H1 (cell line): ENCODE measurements at places on chromosomes 4 and X. TPM values are rescaled to one million over a fixed set of nuclear protein-coding genes. Genes with fewer than 3 reads are reported as not detected.

The PCYT1B gene
- 30.6 and 30.8 TPM in 2 replicates for total RNA-seq

The TECRL gene
- total RNA-seq: not detected in 2 replicates

The ARR3 gene
- total RNA-seq: not detected in 2 replicates

The HPGDS gene
- not detected in 2 replicates for total RNA-seq

The ACOX3 gene
- 9.9 and 10.2 TPM in 2 replicates for total RNA-seq

The CCNA2 gene
- 95.1 and 98.6 TPM in 2 replicates for total RNA-seq

The YTHDC1 gene
- total RNA-seq: 89.5 and 94.5 TPM in 2 replicates

The PLAC8 gene
- 0.80 and 1.1 TPM in 2 replicates for total RNA-seq

The CT45A6 gene
- total RNA-seq: not detected in 2 replicates

- no peak for DNase-seq
- no peaks in the 10 kb centered on the region for H3K36me3 ChIP-seq
- H3K27ac ChIP-seq: no peak overlapping the region
- no peaks in the 10 kb centered on the region for H3K4me1 ChIP-seq
Measured at GRCh38 chrX:65926095-65927019, 113.5 kb downstream of the VSIG4 start.

GRCh38 chrX:8726031-8726652 is 5.8 kb downstream of the ANOS1 start:
- H3K27ac ChIP-seq: no peak overlapping the region
- no peaks in the 10 kb centered on the region for H3K36me3 ChIP-seq
- H3K4me3 ChIP-seq: no peak overlapping the region
- DNase-seq: no peak

GRCh38 chrX:32397562-32398216 is 813.7 kb downstream of the DMD start:
- no peak for DNase-seq
- H3K4me1 ChIP-seq: no peaks in the 10 kb centered on the region
- no peak overlapping the region for H3K4me3 ChIP-seq
- no peak overlapping the region for H3K27ac ChIP-seq

- H3K27ac ChIP-seq: no peak overlapping the region
- DNase-seq: no peak
- H3K27me3 ChIP-seq: no peaks in the 10 kb centered on the region
- no peak overlapping the region for H3K4me3 ChIP-seq
- H3K4me1 ChIP-seq: no peaks in the 10 kb centered on the region
- H3K36me3 ChIP-seq: no peaks in the 10 kb centered on the region
Measured at GRCh38 chrX:121254336-121254735, 206.9 kb downstream of the GLUD2 start.

DNA sequence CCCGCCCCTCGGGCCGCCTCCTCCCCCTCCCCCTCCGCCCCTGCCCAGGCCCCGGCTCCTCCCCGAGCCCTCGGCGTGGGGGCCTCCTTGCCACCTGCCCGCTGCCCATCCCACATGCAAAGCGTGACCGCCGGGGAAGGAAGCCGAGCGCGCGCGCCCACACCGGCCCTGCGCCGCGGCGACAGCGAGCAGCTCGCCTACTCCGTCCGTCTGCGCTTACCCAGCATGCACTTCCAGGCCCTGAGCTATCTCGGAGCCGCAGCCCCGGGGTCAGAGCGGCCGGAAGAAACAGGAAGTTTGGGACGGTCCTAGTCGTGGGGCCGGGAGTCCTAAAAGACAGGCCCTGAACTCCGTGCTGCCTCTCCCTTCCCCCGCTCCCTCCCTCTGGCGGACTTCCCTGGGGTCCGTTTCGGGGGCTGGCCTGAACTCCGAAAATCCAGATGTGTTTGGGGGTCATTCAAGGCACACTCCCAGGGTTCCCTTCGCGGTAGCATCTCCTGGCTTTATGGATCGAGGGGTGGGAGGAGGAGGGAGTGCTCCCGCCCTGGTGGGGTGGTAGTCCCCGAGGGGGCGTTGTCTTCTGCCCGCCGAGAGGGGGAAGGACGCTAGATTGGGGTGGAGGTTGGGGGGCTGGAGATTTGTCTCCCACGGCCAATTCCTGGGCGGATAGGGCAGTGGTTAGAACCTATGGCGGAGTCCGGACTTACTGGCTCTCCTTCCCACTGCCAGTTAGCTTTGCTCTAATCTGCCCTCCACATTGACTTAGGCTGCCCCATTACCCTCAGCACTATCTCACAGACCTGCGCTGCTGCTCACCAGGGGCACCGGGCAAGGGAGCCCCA is 25.0 kb upstream of the BCORL1 start:
- no peak overlapping the region for H3K27ac ChIP-seq
- H3K36me3 ChIP-seq: no peaks in the 10 kb centered on the region
- H3K4me1 ChIP-seq: peaks cover 3% of the 10 kb centered on the region
- no peak for DNase-seq
- H3K27me3 ChIP-seq: peaks cover 71% of the 10 kb centered on the region
- peak overlapping the region; percentile 70 for H3K4me3 ChIP-seq

DNA sequence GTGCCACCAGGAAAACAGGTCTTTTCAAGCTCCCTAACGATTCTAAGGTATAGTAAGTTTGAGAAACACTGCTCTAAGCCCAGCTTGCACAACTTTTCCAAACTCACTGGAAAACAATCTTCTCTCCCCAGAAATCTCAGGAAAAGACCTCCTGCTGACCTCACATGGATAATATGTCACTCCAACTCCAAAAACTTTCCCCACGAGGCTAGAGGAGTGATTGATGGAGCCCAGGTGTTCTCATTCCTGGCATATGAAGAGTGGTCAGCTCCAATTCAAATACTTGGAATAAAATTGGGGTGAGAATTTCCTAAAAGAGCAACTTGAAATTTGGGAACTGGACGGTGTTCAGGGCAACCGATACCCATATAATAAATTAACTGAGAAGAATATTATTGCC is 299.9 kb downstream of the PPP4R3C start:
- no peaks in the 10 kb centered on the region for H3K36me3 ChIP-seq
- no peak overlapping the region for H3K4me3 ChIP-seq
- no peak overlapping the region for H3K27ac ChIP-seq
- no peaks in the 10 kb centered on the region for H3K27me3 ChIP-seq

DNA sequence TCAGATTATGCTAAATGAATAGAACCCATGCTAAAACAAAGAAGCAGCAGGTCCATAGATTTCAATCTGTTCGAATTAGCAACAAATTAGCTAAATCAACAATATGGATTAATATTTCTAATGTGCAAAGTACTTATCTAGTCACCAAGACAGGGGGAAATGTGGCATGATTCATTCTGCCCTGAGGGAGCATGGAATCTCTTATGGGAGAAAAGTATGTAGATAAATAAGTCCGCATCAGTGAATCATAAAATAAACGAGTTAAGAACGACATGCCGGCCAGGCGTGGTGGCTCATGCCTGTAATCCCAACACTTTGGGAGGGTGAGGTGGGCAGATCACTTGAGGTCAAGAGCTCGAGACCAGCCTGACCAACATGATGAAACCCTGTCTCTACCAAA is 102.1 kb downstream of the ANOS1 start:
- no peak overlapping the region for H3K4me3 ChIP-seq
- no peak overlapping the region for H3K27ac ChIP-seq
- no peak for DNase-seq
- no peaks in the 10 kb centered on the region; the same call in 1 of the 2 replicates for H3K4me1 ChIP-seq
- no peaks in the 10 kb centered on the region for H3K36me3 ChIP-seq

DNA sequence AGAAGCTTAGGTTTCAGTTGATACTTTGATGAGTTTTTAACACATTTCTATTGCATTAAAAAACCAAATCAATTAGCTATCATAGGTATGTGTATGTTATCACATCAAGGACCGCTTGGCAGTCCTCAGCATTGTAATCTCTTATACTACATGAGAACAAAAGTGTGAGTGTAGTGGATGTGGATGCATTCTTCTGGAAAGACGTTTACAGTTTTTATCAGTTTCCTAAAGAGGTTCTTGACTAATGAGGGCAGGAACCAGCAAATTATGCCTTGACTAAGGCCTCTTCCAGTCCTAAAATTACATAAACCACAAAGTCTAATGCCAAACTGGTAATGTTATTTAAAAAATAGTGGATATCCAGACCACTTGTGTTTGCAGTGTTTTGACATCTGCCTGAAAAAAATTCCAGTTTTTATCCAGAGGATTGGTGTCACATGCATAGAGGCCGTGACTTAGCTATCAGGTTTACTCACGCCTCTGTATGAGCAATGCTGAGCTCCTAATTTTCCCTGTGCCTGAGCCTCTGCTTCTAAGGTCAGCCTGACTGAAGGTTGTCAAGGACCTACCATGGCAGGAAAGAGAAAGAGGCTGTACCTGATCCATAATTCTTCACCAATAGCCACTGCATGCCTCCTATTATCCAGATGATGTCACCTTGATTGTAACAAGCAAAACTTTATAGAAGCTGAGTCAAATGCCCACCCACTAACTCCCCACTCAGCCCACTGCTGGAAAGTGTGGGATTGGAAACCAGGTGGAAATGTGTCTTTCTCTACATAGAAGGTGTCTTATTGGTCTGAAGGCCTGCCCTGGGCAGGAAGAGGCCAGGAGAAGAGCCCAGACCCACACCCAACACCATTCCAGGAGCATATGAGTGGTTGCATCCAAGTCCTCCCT is 68.7 kb downstream of the ENPP6 start:
- no peaks in the 10 kb centered on the region for H3K27me3 ChIP-seq
- H3K4me3 ChIP-seq: no peak overlapping the region
- no peaks in the 10 kb centered on the region for H3K4me1 ChIP-seq

- H3K27me3 ChIP-seq: no peaks in the 10 kb centered on the region
- H3K4me1 ChIP-seq: no peaks in the 10 kb centered on the region
- DNase-seq: no peak
- no peaks in the 10 kb centered on the region; the same call in 1 of the 2 replicates for H3K36me3 ChIP-seq
Measured at GRCh38 chr4:108352664-108353308, 184.1 kb upstream of the LEF1 start.

GRCh38 chr4:110372485-110372884 is 103.5 kb upstream of the ENPEP start:
- no peak overlapping the region for H3K4me3 ChIP-seq
- H3K4me1 ChIP-seq: no peaks in the 10 kb centered on the region
- no peak for DNase-seq
- no peak overlapping the region for H3K27ac ChIP-seq
- no peaks in the 10 kb centered on the region for H3K36me3 ChIP-seq

GRCh38 chr4:52869656-52870055 is 7.5 kb downstream of the RASL11B start:
- H3K4me3 ChIP-seq: no peak overlapping the region
- H3K36me3 ChIP-seq: peaks cover 32% of the 10 kb centered on the region
- no peaks in the 10 kb centered on the region for H3K27me3 ChIP-seq
- H3K27ac ChIP-seq: no peak overlapping the region
- peaks cover 18% of the 10 kb centered on the region for H3K4me1 ChIP-seq

- no peaks in the 10 kb centered on the region for H3K27me3 ChIP-seq
- no peaks in the 10 kb centered on the region for H3K36me3 ChIP-seq
- no peak for DNase-seq
Measured at GRCh38 chr4:4430492-4431195, 43.7 kb downstream of the NSG1 start.

- no peaks in the 10 kb centered on the region for H3K4me1 ChIP-seq
- H3K27me3 ChIP-seq: no peaks in the 10 kb centered on the region
- H3K36me3 ChIP-seq: no peaks in the 10 kb centered on the region
- no peak within 1 kb of the TSS for H3K4me3 ChIP-seq
Measured at GRCh38 chrX:30577362-30577991, at the start of gene TASL. Gene TASL (minus strand): TSS chrX:30577766. CDS start chrX:30560355, 17,411 bp downstream.

- no peak overlapping the region for H3K4me3 ChIP-seq
- no peak overlapping the region for H3K27ac ChIP-seq
- no peaks in the 10 kb centered on the region for H3K36me3 ChIP-seq
Measured at GRCh38 chrX:2383735-2384134, 117.0 kb downstream of the DHRSX start.
